LHCN-M2 (cell line): ENCODE measurements at places on chromosomes 12 and 14. TPM values are rescaled to one million over a fixed set of nuclear protein-coding genes. Genes with fewer than 3 reads are reported as not detected.
A peak's percentile ranks its signal among the peaks of the same experiment; 100 is the strongest.

TRPV4 gene
- 0.34 TPM in 1 of 2 replicates, not detected in the other for total RNA-seq

GRCh38 chr12:98783420-98783819, 138.3 kb downstream of the APAF1 start:
- DNase-seq, result no peak

RPGRIP1 gene
- not detected in 2 replicates for total RNA-seq

DNA sequence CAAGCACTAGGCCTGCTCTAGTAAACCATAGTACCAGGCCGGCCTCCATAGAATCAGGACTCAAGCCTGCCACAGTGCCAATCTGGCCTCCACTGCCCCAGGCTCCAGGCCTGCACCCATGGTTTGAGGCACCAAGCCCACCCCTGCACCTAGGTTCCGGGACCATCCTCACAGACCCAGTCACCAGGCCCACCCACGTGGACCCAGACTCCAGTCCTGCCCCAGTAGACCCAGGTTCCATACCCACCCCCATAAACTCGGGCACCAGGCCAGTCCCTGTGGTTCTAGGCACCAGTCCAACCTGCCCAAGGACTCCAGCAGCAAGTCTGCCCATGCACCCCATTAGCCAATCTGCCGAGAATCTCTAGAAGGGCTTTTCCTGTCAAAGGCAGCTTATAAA, 501.8 kb upstream of the TMPO start:
- DNase-seq, result no peak

DNA sequence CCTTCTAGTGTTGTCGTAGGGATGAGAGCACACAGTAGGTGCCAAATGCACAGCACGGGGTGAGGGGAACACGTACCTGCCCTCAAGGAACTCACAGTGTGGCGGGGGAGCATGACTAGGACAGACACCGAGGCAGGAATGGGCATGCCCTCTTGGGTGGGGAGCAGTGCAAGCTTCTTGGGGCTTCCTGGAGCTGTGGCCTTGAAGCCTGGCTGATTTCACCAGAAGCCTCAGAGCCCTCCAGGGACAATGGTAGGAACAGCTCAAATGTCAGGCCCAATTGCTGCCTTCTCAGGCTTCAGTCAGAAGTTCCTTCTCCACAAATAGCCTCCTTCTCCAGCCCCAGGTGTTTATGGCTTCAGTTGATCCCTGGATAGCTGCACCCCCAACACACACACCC, 43.4 kb downstream of the TEAD4 start:
- DNase-seq, result peak; percentile 41

RAD9B gene
- total RNA-seq, result 1.0 and 1.5 TPM in 2 replicates

DNA sequence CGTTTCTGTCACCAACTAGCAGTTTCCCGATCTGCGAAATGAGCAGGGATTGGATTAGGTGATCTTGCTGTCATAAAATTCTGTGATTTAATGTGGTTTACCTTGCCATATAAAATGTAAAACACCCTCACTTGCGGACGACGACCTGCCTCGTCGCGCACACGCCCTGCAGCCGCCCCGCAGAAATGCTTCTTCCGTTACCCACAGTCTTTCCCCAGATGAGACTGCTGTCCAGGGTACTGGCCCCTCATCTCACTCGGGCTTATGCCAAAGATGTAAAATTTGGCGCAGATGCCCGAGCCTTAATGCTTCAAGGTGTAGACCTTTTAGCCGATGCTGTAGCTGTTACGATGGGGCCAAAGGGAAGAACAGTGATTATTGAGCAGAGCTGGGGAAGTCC, 17.7 kb upstream of the FOXJ2 start:
- DNase-seq, result no peak

CKB gene
- 17.7 and 46.7 TPM in 2 replicates for total RNA-seq

- DNase-seq, result no peak
Measured at GRCh38 chr14:93648440-93649168, 139.7 kb downstream of the PRIMA1 start.

GRCh38 chr14:20775901-20776300, 5.2 kb upstream of the RNASE6 start:
- DNase-seq, result no peak

EPYC gene
- total RNA-seq, result not detected in 2 replicates

DNA sequence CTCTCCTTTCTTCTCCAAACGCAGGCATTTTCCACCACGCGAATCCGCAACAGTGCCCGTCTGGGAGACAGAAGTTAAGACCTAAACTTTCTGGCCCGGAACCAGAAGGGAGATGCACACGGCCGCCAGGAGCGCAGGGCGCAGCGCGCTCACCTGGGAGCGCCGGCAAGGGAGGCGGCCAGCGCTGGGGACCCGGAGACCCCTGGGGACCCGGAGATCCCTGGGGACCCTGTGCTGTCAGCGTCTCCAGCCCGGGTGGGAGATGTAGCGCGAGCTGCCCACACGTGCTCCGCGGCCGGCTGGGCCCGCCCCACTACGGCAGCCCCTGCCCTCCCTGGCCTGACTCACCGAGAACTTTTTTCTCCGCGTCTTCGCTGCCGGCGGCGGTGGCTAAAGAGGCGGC, 620 bp downstream of the YBX3 start:
- DNase-seq, result peak; percentile 50

FLVCR2 gene
- total RNA-seq, result 23.9 and 29.8 TPM in 2 replicates

DNA sequence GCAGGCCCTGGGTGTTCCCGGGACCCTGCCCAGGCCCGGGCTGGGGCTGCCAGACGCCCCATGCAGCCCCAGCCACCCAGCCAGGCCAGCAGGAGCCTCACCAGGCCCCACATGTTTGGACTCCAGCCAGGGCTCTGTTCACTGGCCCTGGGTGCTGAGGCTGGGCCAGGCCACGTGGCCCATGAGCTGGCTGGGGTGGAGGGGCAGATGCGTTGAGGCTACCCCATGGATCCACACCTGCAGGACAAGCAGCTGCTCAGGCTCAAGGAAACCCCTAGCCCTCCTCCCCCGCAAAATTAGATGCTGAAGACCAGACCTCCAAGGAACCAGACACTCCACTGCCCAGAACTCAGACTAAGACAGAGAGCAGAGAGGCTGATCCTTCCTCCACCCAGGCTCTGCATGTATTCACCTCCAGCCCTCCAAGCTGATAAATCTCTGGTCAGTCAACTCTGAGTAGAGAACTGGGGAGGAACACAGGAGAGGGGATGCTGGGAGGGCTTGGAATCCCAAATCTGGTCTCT, 1.6 kb downstream of the CDH24 start:
- DNase-seq, result no peak

DNA sequence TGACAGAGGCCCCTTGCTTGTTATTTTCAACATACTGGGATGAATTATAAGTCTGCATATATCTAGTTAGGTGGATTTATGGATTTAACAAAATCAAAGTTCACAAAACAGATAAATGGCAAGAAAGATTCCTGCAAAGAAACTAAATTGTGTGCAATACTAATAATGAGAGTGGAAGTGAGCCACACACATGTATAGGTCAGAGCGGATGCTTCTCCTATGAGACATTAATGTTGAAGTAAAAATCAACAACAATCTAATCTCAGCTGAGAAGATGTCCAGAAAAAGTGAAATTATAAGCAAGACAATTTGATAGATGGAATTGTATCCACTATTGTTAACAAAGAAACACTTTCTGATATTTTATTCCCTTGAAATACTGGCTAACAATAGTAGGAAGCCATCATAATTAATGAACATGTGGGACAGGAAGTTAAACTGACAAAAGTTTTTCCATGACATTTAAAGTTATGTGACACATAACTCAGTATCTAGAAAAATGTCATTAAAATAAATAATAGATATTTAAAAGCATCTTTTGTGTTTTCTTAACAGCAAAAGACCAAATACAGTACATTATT, 39.7 kb downstream of the RAD51B start:
- DNase-seq, result no peak

ERP27 gene
- not detected in 2 replicates for total RNA-seq

GRCh38 chr14:32576977-32577376, 247.9 kb downstream of the AKAP6 start:
- DNase-seq, result no peak

C12orf50 gene
- not detected in 2 replicates for total RNA-seq

GRCh38 chr14:35046751-35047536, 872 bp downstream of the FAM177A1 start:
- peak; percentile 43 for DNase-seq

CCDC92 gene
- 10.3 and 16.4 TPM in 2 replicates for total RNA-seq

KRT83 gene
- total RNA-seq, result not detected in 2 replicates

TRIM9 gene
- total RNA-seq, result 4.4 and 10.3 TPM in 2 replicates

RHEBL1 gene
- 0.90 and 2.9 TPM in 2 replicates for total RNA-seq

RIC8B gene
- 13.5 and 15.5 TPM in 2 replicates for total RNA-seq

GRCh38 chr12:110193196-110193595, 69.0 kb downstream of the IFT81 start:
- DNase-seq, result no peak

INSM2 gene
- total RNA-seq, result 0.06 TPM in 1 of 2 replicates, not detected in the other

PAX9 gene
- total RNA-seq, result 0.29 and 0.38 TPM in 2 replicates

GRCh38 chr12:114425031-114425626, 19.2 kb upstream of the TBX5 start:
- no peak for DNase-seq

FOXN4 gene
- total RNA-seq, result not detected in 2 replicates

OR6S1 gene
- total RNA-seq, result not detected in 2 replicates

DNA sequence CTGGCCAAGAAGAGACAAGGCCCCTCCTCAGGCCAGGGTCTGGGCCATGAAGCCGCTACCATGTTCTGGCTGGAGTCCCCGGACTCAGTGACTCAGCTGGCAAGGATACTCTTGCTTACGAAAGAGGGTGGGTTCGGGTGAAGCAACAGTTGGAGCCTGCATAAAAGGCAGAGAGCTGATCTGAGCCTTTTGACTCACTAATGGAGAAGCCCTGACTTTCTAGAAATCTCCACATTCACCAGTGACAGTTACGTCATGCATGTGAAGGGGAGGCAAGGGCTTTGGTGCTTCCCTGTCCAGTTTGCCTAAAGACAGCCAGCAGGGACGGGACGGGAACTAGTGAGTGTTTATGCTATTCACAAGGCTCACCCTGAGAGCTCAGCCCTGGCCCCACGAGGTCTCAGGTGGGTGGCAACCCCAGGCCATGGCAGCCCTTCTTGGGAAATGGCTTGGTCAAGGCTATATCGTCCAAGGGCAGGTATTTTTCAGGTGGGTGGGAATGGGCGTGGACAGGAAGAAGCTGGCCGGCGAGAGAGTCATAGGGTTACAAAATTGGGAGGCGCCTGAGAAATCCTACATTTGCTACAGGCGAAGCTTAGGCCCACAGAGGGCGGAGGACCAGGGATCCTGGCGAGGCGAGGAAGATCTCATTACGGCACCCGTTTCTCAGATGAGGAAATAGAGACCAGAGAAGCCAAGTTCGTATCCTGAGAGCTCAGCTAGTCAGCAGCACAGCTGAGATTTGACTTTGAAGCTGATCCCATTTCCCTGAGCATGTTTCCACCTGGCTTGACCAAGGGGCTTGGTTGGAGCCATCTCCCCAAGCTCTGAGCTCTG, 314.6 kb downstream of the BCL11B start:
- no peak for DNase-seq

DNA sequence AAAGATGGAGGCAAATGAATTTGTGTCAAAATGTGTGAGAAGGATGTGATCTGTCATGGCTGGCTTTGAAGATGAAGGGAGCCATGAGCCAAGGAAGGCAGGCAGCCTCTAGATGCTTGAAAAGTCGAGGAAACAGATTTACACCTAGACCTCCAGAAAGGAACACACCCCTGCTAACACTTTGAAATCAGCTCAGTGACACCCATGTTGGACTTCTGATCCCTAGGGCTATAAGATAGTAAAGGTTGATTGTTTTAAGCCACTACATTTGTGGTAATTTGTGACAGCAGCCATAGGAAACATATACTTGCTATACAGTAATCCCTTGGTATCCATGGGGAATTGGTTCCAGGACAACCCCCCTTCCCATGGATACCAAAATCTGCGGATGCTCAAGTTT, 80.5 kb upstream of the DYRK2 start:
- no peak for DNase-seq
